ENCODE measurements at places on chromosomes 3 and 15.
A peak's percentile ranks its signal among the peaks of the same experiment; 100 is the strongest.

GRCh38 chr3:117128133-117128532 is 418.6 kb downstream of the TUSC7 start:
- no peak for DNase-seq

DNA sequence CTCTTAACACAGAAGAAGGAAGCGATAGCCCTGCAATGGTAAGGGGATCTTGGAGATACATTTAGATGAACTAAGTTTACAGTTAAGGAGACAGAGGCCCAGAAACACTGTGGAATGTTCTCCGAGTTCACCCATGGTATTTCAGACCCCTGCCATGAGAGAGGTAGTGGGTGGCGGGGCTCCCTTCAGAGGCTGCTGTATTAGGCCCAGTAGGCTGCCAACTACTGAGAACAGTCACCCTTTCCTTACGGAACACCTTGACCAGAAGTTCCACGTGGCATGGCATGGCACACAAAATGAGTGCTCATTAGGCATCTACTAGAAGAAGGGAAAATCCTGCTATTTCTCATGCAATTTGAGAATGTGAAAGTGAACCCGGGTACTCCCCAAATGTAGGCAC is 195.4 kb downstream of the TNIK start:
- no peak for DNase-seq

GRCh38 chr3:37824090-37824953 is 37.4 kb upstream of the CTDSPL start:
- no peak for DNase-seq

DNA sequence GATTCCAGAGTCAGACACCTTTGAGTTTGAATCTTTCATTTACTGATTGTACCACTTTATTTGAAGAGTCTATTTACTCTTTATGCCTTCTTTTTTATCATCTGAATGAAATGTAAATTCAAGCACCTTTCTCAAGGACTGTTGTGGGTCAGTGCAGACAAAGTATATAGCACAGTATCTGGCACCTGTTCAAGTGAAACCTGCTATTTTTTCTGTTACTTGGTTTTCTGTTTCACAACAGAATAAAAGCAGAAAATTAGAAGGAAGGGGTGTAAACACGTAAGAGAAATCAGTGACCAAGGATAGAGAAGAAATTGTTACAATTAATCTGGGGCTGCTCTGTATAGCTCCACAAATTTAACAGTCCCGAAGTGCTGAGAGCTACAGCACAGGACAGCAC is 357.4 kb downstream of the RSL24D1 start:
- DNase-seq, result no peak

DNA sequence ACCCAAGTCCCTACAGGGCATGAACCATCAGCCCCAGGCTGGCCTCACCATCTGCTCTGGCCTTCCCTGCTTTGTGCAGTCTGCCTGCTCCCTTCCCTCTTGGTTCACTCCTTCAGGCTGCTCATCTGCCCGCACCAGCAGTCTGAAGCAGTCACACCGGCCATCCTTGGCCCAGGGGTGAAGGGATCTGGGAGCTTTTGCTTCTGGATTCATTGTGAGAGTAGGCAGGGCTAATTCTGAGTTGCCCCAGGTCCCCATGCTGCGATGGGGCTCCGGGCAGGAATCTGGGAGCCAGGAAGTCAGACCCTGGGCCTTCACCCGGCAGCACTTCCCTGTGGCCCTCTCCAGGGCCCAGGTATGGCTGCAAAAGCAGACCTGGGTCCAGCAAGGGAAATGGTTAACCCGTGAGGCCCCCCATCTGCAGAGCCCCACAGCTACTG is 99.7 kb downstream of the VGLL4 start:
- DNase-seq, result no peak

DNA sequence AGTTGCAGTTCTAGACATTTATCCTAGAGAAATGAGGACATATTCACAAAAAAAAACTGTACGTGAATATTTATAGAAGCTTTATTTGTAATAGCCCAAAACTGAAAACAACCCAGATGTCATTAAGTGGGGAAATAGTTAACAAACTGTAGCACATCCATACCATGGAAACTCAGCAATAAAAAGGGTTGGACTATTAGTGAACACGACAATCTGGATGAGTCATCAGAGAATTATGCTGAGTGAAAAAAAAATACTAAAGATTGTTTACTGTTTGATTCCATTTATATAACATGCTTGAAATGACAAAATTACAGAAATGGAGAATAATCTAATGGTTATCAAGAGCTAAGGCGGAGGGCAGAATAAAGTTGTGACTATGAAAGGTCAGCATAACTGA is 59.5 kb downstream of the CPA3 start:
- DNase-seq, result no peak

- no peak for DNase-seq
These were observed 61.1 kb downstream of the FEZF2 start for GRCh38 chr3:62312201-62312600.

DNA sequence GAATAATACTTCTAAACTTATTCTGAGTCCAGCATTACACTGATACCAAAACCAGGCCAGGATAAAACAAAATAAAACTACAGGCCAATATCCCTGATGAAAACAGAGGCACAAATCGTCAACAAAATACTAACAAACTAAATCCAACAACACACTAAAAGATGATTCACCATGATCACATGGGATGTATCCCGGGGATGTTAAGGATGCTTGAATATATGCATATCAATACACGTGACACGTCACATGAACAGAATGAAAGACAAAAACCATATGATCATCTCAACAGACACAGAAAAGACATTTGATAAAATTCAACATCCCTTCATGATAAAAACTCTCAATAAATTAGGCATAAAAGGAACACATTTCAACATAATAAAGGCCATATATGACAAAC is 91.5 kb downstream of the CSNK1G1 start:
- no peak for DNase-seq

DNA sequence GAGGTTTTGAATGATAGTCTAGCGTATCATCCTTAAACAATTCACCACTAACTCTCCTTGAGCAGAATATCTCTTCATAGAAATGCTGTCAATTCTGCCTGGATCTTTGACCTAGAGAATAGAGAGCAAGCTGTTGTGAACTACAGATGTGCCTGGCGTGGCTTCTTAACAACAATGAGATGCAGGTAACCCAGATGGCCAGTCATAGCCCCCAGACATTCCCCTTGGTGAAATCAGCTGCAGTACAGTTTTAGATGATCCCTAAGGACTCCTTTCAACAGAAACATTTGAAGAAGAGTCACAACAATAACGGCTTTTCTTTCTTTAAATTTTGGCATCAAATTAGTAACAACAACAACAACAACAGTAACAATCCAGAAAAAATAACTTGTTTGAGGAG is 1041.3 kb downstream of the ROBO1 start:
- DNase-seq, result no peak

GRCh38 chr15:73894133-73894814 is 20.9 kb downstream of the TBC1D21 start:
- DNase-seq, result no peak

DNA sequence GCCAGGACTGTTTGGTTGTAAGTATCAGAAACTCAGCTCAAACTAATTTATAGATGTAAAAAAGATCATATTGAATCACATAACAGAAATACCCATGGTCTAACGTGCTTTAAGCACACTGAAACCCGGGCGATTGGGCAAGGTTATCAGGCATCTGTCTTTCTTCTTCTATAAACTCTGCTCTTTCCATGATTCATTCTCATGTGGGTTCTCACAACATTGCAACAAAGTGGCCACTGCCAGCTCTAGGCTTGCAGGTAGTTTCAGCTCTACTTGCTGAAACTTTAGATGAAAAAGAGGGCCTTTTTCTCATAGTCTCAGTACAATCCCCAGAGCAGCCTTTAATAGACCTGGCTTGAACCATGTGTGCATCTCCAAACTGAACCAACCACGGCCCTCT is 456.1 kb downstream of the MFSD1 start:
- DNase-seq, result no peak

GRCh38 chr3:155701882-155702465 is 42.9 kb downstream of the PLCH1 start:
- DNase-seq, result peak; percentile 3

DNA sequence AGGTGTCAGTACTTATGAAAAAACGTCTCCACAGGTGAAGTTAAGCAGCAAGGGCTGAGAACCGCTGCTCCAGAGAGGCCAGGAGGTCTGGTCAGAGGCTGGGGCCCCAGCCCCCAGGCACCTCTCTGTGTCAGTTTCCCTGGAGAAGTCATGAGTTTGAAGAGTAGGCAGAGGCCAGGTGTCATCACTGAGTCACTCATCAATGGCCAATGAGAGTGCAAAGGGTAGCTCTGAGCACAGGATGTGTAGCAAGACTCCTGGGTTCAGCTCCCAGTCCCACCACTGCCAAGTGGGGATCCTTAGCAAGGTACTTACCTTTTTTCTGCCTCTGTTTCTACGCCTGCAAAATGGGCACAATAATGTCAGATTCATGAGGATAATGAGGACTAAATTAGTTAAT is 47.9 kb downstream of the CORO2B start:
- DNase-seq, result no peak

- no peak for DNase-seq
These were observed 39.8 kb downstream of the CADM2 start for GRCh38 chr3:84998545-84998944.

- DNase-seq, result peak; percentile 28
These were observed 82.2 kb upstream of the CTDSPL start for GRCh38 chr3:37779289-37780152.

DNA sequence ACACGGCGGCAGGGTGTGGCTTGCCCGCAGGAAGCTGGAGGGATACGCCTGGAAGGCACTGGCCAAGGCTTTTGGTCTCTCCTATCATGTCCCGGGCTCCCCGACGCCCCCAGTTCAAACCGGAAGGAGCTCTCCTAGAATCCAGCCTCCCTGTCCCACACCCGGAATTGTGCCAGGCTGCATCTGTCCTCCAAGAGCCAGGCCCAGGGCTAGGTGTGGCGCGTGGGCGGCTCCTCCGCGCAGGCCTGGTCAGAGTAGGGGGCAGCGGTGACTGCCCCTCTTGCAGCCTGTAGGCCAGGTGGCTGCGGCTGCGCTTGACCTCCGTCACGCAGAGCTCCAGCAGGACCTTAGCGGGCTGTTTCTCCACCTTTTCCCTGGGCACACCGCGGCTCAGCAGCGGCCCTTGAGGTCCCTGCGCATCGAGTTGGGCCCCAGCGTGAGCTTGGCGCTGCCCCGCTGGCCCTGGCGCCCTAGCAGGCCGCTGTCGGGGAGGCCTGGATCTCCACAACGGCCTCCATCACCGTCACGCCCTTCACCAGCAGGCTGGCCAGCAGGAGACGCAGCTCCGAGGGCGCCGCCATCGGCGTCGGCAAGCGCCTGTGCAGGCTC is 15.9 kb upstream of the SIAH2 start:
- no peak for DNase-seq

DNA sequence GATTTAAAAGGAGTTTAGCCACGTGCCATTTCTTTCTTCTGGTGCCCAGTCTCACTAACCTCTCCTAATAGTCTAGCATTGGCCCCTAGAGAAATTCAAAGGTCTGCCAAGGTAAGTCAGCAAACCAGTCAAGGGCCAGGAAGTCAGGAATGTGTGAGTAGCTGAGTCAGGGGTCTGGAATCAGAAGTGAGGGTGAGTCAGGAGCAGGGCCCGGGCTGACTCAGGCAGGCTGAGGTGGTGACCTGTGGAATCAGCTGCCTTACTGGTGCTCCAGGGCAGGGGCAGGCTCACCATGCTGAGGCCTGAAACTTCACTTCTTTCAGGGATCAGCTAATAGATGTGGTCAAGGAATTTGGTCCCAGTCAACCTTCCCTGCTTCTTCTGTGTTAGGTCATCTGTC is 105.8 kb upstream of the MYZAP start:
- DNase-seq, result no peak

DNA sequence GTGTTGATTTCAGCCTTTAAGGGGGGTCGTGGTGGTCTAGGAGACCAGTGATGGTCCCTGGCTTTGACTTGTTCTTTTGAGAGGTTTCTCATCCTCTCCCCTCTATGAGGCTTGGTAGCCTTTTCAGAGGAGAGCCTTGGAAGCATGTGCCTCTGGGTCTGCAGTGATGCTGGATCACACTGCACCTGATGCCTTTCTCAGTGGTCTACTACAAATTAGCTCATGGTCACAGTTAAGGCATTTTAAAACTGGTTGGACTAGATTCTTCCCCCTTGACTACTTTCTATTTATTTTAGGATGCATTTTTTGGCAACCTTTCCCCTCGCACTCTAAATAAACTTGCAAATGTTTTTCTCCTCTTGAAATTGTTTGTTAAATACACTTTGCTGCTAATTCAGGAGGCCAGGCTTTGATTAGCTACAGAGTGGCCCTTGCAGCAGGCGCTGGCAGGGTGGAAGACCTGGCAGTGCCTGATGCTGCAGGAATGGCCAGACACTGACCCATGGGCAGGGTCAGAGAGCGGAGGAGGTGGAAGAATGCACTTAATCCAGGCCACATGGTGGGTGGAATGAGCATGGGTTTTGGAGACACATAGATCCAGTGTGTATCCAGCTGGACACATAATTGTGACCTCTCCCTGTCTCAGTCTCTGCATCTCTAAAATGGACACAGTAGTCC is 318.8 kb upstream of the CTDSPL start:
- DNase-seq, result no peak

- no peak for DNase-seq
These were observed 26.9 kb upstream of the EHHADH start for GRCh38 chr3:185280572-185281365.

DNA sequence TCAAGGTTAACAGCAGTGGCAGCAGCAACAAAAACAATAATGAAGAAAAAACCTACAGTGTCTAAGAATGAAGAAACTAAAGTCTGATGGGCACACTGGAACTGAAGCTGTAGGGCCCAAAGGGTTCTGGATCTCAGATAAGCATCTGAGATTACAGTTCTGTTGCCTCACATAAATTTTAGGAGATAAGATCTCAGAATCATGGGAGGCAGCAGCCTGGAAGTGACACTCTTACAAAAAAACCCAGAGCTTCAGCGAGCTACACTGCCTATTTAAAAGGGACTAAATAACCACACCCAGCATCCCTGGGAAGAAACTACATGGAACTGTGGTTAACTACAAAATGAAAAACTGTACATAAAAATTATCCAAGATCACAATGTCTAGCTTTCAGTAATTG is 61.2 kb downstream of the PLD1 start:
- DNase-seq, result no peak

DNA sequence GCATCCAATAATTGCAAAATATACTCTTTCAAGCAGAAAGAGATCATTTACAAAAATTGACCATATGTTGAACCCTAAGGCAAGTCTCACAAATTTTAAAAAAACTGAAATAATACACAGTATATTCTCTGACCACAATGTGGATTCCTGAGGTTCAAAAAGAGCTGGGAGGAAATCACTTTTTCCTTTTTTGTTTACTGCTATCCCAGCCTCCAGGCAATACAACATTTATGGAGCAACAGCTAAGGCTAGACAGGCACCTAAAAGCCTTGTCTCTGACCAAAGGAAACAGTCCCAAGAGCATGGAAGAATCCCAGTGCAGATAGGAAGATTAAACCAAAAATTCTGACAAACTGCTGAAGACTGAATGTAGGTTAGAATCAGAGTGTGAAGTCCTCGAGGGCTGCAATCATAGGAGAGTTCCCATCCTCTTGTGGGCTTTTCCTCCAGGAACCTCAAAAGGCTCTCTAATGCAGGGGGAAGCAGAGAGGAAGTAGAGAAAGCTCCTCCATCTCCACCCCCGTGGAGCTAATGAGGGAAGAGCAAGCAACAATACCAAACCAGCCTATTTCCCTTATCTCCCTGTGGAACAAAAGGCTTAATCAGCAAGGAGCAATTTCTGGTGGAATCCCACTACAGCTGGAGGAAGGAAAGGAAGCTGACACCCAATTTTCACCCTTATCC is 57.0 kb downstream of the TMCC1 start:
- no peak for DNase-seq
